NCI-H2081 (cell line): ENCODE measurements at places on chromosomes 4 and X.

DNA sequence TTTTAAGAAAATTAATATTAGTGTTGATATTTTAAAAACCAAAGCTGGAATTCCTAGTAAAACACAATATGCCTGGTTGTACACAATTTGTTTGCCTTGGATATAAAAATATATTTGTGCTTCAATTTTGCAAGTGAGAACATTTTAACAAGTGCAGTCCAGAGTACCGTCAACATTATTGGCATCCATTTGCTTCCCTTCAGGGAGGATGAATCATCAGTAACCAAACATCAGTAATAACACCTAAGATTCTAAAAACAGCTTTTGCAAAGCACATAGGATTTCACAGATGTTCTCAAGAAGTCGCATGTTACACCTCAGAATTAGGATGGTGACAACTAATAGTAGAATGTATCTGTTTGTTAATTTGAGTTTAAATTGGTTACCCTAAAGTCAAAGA, 262.6 kb upstream of the BMP3 start:
- no peak for DNase-seq

GRCh38 chr4:164197556-164197955, 556.4 kb upstream of the SMIM31 start:
- no peak for DNase-seq

DNA sequence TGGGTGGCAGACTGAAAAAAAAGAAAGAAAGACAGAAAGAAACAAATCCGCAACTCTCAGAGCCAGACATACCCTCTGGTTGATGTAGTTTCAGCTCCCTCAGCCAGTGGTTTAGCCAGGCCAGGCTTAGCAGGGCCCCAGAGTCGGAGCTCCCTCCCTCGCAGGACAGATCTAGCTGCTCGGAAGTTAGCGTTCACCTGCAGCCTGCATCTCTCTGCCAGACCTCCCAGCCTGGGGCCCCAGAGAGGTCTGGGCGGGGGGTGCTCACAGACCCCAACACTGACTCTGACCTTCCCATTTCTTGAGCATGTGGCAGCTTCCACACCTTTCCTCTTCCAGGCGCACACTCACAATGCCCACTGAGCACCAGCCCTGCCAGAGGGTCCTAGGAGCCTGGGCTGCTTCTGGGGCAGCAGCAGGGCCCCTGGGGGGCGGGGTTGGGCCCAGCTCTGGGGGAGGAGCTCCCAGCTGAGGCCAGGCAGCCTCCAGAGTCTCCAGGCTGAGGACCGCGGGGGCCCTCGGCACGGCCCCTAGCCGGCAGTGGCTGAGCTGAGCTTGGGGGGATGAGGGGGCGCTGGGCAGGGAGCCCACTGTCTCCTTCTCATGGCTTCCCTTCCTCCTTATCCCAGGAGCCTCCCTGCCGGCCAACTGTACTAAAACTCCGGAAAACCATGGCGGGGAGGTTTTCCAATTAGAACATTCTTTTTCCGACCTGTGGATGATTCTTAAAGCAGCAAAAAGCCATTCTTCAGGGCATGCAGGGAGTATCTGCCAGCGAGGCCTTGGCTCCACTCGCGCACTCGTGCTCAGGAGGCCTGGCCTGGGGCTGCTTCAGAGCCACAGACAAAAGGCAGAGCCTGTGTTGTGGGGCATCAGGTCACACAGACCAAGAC, 4.6 kb upstream of the ZNF185 start:
- DNase-seq: no peak

- DNase-seq: no peak
Measured at GRCh38 chr4:147693218-147693617, 9.3 kb upstream of the PRMT9 start.

GRCh38 chr4:60945641-60946040, 254.5 kb upstream of the ADGRL3 start:
- DNase-seq: no peak

- DNase-seq: no peak
Measured at GRCh38 chrX:53483838-53484405, 49.8 kb upstream of the HSD17B10 start.

DNA sequence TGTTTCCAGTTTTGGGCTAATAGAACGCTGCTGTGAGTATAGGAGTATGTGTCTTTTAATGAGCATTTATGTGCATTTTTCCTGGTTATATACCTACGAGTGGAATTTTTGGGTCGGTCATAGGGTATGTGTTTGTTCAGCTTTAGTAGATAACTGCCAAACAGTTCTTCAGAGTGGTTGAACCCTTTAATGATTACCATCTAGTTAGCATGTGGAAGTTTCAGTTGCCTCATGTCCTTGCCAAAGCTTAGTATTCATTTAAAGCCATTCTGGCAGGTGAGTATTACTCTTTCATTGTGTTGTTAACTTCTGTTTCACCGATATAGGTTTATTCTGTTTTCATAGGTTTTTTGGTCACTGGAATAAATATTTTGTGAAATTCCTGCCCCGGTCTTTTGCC, 229.1 kb downstream of the ARHGAP10 start:
- no peak for DNase-seq

- DNase-seq: no peak
Measured at GRCh38 chrX:74419864-74420195, 1.5 kb upstream of the SLC16A2 start.

GRCh38 chr4:48489683-48490011, 405 bp upstream of the ZAR1 start:
- DNase-seq: no peak

DNA sequence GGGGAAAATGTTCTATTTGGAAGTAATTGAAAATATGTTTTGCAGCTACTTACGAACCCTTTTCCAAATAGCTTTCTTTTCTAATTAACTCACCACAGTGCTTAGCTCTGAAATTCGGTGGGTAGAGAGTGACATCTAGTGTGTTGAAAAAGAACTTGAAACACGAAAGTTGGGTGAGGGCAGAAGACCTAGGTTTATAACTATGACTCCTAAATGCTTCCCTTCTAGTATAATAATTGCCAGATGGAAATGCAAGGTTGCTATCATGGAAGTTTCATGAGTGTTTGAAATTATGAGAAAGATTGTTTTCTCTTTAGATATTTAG, 77.3 kb upstream of the NOCT start:
- peak; percentile 63 for DNase-seq

DNA sequence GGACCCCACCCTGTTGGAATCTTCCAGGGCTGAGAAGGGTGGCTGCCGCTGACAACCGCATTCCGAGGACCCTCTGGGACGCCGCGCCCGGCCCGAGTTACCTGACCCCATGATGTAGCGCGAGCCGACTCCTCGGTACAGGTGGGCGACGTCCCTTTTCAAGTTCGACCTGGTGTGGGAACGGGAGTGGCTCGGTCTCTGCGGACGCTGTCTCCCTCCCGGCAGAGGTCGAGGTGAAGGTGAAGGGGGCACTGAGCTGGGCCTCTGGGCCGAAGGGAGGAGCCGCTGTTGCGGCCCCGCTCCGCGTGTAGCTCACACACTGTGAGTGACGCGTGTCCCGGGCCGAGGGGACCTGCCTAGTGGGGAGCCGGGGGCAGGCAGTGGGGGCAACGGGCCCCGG, 4.5 kb downstream of the GTPBP6 start:
- DNase-seq: no peak

- DNase-seq: no peak
Measured at GRCh38 chr4:145931403-145931802, 7.2 kb downstream of the ZNF827 start.

DNA sequence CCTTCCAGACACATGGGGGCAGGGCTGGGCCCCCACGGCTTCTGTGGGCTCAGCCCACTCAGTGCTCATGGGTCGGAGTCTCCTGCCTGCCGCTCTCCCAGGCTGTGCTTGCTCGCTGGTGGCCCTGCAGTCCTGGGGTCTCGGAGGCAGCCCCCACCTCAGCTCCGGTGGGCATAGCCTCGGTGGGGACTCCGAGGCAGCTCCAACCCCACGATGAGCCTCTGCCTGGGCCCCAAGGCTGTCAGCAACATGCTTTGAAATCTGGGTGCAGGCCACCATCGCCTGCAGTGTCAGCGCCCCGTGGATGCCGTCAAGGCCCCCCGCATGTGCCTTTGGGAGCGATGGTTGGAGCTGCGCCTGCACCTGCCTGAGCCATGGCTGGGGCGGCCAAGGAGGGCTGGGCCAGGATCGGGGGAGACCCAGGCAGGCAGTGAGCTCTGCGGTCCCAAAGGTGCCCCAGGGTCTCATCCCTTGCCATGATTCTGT, 30.2 kb upstream of the SPON2 start:
- no peak for DNase-seq

DNA sequence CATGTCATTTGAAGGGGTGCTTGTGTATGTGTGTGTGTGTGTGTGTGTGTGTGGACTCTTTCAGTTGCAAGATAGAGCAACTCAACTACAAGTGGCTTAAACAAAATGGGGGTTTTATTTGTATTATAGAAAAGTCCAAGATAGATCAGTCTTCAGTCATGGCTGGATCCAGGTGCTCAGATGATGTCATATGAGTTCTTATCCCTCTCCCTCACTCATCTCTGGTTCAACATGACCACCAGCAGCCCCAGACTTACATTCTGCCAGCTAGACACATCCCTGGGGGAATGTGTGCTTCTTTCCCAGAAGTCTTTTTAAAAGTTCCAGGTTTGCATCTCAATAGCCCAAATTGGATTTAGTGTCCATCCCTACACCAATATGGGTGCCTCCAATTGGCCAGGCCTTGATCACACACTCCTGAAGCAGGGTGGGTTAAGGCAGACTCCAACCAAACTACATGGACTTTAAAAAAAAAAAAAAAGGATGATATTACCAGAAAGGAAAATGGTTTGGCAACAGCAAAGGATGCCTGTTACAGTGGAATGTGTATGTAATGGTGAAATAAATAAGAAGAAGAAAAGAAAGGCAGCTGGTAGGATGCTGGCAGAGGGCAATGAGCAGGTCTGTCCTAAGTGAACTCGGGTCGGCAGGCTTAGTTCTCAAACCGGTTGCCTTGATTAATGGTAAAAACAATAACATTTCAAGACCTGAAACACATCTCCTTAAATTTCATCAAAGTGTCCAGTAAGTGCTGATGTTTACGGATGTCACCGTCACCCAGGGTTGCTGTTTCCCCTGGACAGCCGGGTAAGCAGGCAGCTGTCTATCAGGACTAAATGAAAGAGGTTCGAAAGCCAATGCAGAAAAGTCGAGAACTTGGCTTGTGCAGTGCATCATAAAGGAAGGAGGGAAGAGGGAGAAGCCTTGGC, 107.7 kb downstream of the SMIM20 start:
- DNase-seq: no peak

GRCh38 chrX:74493806-74494205, 72.5 kb downstream of the SLC16A2 start:
- no peak for DNase-seq

DNA sequence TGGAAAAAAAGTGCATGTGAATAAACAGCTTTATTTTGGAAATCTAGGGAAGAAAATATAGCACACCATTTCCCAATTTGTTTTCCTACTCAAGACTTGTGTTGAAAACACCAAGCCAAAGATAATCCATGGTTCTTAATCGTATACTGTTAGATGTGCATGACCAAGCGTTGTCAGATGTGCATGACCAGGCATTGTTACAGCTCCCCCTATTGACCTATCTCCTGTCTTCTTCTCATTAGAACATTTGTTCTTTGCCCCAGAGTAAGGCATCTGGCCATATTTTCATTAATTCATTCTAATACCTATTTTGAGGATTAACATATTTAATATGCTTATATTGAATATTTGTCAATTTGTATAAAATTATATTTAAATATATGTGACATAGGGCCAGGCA, 14.4 kb upstream of the VCX start:
- no peak for DNase-seq

GRCh38 chrX:915427-916229, 285.0 kb downstream of the SHOX start:
- no peak for DNase-seq

DNA sequence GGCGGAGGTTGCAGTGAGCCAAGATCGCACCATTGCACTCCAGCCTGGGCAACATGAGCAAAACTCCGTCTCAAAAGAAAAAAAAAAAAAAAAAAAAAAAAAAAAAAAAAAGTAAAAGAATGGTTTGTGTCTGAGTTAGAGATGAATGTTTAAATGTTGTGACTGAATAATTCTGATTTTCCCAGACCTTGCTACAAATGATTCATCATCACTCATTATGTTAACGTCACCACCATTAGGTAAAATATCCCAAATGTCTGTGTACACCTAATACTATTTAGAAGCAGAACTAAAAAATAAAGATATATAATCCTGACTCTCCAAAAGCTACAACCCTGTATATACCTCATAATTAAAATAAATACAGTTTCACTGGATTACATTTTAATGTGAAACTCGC, 70.8 kb downstream of the HHIP start:
- DNase-seq: no peak
